Stimulated activated CD4-positive, alpha-beta T cell treated with anti-CD3 and anti-CD28 coated beads, Interleukin-15, amount 100 ng/mL, for 1 hour (primary cell): ENCODE measurements at places on chromosomes 2 and 18.

- DNase-seq: no peak
These were observed 2082.4 kb upstream of the PIK3C3 start for GRCh38 chr18:39872651-39873050.

DNA sequence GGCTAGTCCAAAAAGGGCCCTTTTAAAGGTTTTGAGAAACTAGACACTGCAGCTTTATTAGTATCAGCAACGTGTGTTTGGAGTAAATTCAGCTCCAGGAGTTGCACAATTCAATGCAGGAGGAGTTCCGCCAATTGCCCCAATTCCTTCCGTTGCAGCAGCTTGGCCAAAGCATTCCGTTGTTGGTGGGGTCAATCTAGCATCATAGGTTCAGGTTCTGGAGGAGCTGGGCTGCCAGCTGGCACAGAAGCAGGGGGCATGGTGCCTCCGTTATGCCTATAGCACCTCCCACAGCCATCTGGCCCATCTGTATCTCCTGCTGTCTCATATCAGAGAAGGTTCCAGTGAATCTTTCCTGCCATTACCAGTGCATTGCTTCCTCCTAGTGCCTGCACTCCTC is 55.4 kb downstream of the REL start:
- no peak for DNase-seq

DNA sequence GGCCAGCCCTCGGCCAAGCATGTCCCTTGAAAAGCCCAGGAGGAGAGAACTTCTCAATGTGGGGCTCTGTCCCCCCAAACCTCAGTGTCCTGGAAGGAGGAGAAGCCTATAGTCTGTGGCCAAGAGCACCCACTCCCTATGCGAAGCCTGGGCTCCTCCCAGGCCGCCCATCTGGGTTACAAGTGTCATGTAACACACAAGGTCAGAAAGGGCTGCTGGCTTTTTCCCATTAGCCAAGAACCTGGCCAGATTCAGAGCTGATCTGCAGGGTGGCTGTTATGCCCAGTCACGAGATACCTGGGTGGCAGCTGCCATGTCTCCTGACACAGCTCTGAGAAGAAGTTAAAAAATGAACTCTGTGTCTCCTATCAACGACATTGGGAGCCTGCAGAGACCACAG is 170.7 kb downstream of the TNS1 start:
- DNase-seq: no peak

DNA sequence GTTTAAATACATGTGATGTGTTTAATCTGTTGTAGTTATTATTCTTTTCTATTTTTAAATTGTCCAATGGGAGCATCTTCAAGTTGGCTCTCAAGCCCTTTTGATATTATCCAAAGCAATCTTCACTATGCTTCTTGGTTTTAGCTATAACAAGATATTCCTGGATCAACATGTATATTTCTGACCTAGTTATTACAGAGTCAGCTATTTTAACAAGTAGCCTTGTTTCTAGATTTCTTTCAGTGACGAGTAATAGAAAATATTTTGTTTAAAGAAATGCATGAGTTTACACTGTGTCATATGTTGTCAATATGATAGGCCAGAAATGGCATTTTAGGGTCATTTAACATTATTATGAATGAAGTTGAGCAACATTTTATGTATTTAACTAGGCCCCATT is 421.8 kb upstream of the MAP2 start:
- DNase-seq: no peak

DNA sequence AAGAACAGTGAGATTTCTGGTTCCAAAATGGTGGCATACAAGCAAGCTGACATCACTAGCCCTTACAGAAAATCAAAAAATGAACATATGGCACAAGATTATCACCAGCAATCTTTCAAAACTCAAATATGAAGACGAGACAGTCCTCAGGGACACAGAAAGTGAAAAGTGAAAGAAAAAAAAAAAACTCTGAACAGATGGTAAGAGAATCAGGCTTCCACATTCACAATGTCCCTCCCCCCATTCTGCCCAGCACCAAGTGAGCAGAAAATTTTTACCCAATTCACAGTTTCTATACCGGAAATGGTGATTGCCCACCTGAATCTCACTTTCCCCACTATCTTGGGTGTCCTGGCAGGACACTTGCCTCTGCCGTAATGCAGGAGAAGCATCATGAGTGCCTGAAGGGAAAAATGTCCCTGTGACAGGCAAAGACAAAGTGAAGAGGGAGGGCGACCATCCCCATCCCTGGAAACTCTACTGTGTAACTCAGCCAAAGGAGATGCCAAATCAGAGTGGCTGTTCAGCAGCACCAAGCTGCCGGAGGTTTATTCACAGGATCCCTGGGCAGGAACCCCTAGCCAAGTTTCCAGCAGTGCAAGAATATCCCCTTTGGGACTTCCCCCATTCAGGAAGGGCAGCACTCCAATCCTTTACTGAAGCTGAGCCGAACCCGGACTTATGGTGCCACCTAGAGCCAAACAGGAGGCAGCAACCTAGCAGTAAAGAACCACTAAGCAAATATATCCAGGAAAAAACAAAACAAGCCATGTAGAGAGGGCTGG is 312.2 kb downstream of the LRATD1 start:
- DNase-seq: no peak

DNA sequence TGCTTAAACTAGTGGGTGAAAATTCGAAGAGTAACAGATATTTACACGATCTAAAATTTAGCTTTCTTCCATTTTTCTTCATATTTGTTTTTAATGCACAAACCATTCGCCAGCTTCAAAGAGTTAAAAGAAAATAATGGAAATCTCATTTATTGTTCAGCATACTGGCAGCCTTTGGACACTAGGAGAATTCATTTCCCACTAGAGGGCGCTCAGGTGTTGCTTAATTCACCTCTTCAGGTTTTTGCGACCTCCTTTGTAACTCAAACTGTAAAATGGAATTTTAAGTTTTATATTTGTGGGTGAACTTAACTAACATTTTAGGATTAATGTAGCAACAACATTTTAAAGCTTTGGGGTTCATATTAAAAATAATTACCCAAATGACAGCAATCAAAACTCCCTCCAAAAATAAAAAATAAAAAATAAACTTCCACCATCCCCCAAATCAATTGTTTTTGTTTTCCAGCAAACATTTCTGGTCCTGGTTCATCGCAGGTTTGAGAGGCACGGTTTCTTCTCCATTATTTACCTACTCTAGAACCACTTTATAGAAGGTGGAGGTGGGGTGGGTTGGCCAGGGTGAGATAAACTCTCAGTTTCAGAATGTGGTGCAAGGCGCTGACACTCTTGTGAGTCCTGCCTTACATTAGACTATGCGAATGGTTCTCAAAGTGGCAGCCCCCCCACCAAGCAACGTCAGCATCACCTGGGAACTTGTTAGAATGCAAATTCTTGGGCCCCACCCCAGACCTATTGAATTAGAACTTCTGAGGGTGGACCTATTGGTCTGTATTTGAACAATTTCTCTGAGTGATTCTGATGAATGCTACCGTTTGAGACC is 24.7 kb upstream of the PNPT1 start:
- DNase-seq: no peak

DNA sequence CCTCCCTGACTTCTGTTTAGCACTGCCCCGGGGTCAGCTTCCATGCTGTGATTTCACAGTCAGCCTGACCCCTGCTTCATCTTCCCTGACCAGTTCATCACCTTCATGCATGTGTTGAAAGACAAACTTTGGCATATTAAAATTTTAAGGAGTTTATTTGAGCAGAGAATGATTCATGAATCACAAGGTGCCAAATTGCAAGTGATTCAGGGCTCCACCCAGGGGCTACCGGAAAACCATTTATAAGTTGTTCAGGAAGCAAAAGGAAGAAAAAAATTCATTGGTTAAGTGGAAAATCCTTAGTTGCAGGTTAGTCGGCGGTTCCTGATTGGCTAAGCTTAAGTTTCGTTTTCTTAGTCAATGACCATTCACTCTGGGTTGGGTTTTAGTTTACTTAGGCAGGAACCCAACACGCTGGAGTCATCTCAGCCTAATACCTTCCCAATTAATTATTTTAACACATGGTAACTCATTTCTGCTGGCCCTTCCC is 10.6 kb downstream of the IL1F10 start:
- DNase-seq: no peak

DNA sequence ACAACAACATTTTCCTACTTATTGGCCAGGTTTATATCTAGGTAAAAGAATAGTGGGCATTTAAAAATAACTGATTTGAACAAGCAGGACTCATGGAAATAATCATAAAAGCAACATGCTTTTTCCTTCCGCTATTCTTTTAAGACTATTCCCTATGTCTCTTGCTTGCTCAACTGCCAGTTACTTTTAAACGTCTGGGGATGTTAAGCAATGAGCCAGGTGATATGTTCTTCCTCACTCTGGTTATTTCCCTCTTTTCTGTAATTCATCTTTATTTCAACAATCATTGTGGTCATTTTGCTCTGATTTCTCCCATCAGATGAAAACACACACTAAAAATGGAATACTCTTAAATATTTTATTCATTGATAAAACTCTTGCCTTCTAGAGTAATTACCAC is 33.4 kb upstream of the SLC8A1 start:
- no peak for DNase-seq

- DNase-seq: no peak
These were observed 766.4 kb upstream of the ID2 start for GRCh38 chr2:7915302-7916091.
